Stimulated activated CD8-positive, alpha-beta memory T cell treated with anti-CD3 and anti-CD28 coated beads, Interleukin-7, amount 100 ng/mL, for 1 hour (primary cell): ENCODE measurements at places on chromosomes 4 and X.
A peak's percentile ranks its signal among the peaks of the same experiment; 100 is the strongest.

DNA sequence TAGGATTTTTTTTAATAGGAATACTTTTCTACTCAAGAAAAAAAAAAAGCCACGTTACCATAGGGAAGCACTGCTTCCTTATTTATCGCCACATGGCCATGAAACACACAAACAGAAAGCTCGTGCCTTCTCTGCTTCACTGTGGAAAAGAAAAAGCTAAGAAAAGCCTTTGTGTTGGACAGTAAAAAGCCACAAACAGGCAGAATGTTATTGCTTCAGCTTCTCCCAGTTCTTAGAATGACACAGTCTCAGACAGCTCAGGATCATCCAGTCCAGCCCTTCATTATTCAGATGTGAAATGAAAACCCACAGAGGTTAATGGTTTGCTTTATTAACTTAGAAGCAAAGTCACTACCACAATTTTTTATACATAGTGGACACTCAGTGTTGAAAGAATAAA lies 181.6 kb upstream of the NOCT start:
- DNase-seq: no peak

- DNase-seq: no peak
Measured at GRCh38 chrX:15834053-15834452, 20.6 kb downstream of the AP1S2 start.

DNA sequence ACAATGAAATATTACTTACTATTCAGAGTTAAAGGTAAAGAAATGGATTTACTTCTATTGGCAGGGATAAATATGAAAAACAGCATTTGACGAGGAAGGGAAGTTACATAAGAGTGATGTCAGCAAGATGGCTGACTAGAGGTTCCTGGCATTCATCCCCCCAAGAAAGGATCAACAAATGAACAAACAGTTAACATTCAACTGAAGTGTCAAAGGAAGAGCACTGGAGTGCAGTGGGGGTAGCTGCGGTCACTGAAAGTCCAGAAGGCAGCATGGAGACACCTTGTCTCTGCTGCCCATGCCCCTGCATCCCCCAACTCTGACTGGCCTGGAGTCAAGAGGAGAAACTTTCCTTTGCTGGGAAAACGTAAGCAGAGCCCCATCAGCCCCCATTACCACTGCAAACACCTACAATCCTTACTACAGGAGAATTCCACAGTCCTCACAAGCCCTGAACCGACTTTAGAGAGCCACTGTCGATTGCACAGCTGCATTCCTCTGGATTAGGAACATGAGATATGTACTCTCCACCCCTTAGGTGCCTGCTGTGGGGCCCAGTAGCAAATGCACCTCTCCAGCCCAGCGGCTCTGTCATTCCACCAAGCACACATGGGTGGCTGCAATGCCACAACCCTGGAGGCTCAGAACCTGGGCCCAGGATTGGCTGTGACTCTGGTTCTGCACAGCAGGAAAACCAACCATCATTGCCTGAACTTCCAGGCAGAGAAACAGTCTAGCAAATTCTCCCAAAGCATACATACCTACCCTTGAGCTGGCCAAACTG lies 79.5 kb downstream of the CBR4 start:
- DNase-seq: no peak

- no peak for DNase-seq
Measured at GRCh38 chrX:42837101-42837726, 59.3 kb upstream of the PPP1R2C start.

DNA sequence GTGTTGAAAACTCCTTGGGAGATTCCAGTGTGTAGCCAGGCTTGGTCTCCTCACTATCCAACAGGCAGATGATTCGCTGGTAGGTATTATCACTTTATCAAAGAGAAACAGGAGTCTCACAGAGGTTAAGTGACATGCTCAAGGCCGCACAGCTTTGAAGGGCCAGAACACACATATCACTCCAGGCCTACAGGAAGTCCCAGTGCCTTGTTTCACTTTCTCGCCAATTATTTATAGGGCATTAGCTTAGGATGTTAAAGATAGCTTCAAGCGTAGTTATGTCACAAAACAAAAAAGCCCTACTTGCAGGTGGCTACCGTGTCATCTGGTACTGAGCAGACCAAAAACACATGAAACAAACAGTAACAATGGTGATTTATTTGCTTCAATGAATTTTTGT lies 13.2 kb downstream of the ATP8A1 start:
- DNase-seq: no peak

DNA sequence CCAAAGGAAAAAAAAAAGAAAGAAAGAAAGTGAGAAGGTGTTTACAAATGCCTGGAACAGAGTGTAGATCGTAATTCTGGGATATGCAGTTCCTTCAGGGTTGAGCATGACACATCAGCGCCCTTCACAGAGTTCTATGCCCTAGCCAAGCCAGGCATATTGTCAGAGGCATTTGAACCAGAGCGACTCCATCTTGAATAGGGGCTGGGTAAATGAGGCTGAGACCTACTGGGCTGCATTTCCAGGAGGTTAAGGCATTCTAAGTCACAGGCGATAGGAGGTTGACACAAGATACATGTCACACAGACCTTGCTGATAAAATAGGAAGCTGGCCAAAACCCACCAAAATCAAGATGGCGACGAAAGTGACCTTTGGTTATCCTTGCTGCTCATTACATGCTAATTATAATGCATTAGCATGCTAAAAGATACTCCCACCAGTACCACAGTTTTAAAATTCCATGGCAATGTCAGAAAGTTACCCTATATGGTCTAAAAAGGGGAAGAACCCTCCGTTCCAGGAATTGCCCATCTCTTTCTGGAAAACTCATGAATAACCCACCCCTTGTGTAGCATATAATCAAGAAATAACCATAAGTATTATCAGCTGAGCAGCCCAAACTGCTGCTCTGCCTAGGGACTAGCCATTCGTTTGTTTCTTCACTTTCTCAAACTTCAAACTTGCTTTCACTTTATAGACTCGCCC lies 23.5 kb upstream of the LRBA start:
- DNase-seq: no peak

DNA sequence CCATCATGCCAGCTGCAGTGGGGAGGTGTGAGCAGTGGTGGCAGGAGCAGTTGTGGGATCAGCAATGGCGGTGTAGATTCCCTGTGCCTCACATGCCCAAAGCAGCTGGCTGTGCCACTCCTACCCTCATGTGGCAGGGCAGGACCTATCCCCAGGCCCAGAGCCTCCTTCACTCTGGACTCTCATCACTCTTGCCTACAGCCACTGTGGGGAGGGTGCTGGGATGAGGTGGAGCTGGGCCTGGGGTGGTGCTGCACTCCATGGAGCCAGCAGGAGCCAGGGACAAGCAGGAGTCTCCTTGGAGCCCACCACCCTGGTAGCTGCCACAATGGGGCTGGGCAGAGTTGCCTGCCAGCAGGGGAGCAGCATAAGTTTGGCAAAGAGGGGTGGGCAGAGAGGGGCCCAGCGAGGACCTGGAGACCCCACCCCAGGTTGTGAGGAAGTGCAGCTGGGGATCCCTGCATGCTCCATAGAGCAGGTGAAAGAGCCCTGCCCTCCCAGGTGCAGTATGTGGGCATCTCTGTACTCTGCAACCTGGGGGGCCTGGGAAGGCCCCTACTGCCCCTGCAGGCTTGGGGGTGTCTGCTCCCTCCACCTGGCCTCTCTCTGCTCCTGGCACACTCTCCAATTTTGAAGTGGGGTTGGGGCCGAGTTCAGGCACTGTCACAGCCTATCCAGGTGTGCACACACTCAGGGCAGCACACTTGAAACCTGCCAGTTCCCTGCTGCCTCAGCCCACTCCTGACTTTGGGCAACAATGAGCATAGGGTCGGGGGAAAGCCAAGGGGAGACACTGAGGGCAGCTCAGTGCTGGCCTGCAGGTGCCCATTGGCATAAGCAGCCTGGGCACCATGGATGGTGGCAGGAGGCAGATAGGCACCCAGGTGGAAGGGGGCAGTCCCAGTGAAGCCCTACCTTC lies 74.0 kb upstream of the INTU start:
- DNase-seq: no peak

DNA sequence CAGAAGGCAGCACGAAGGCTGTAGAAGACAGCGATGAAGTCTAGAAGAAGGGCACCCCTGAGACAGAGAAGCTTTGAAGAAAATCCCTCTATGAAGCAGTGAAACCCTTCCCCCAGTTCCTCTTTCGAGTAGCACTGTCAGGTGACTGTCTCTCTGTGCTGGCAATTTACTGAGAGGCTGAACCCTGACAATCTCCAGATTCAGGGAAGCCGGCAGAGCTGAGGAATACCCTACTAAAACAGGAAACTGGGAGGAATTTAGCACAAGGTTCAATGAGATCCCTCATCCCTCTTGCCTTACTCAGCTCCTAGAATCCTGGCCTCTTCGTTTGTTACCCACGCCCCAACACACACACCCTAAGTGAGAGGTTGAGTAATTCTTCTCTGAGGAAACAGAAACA lies 239.7 kb upstream of the NOCT start:
- no peak for DNase-seq

DNA sequence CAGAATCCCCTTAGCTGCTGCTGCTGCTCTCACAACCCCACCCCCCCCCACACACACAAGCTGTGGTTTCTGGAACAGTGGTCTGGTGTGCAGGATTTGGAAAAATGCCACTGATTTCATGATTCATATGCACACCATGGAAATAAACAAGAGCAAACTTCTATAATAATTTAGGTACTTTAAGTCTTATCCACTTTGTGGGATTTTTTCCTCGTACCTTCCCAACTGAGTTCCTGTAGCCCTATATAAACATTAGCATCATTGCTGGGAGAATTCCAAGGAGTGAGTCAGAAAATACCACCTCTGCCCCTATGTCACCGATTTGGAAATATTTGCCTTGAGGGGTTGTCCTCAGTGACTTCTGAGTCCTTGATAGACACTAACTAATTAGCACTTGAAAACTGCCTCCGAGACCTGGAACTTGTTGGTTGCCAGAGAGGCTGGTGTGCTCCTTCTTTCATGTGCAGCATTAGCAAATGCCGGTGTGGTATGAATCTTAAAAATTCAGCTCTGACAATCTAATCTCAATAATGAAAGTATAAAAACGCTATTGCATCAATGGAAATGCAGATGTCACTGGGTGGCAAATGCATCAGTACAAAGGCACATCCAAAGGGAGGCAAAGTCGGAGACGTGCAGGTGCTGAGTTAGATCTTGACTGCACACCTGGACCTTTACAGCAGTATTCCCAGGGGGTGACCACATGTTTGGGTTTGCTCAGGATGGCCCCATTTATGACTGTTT lies 61.8 kb downstream of the CPE start:
- DNase-seq: no peak

GRCh38 chr4:40232610-40233009 lies 35.8 kb downstream of the RHOH start:
- no peak for DNase-seq

DNA sequence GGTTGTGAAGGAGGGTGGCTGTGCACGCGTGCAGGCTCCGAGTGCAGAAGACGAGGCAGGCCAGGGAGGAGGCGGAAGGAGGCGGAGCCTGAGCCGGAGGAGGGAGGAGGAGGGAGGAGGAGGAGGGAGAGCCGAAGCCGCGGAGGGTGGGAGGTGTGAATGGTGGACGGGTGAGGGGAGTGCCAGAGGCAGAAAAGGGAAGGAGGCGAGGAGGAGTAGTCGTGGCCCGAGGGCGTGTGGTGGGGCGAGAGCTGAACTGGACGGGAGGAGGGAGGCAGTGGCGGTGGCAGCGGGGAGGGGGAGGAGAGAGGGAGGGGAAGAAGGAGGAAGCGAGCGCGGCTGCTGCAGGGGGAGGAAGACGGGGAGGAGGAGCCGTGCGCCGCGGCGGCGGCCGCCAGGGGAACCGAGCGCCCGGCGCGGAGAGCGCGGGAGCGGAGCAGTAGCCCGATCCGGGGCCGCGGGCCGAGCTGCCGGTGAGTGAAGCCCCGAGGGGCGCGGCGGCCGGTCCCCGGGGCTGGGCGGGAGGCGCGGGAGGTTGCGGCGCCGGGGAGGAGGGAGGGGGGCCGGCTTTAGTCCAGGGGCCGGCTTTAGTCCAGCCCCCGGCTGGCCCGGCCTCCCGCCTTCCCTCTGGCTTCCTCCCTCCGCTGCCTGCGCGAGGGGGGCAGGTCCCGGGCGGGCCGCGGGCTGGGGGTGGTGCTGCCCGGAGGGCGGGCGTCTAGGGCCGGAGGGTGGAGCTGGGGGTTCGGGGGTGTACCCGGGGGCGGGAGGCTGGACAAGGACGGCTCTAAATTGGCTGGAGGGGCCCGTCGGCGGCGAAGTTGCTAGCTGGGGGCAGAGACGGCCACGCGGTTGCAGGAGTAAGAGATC lies at the start of gene TMEM164:
Gene TMEM164 (plus strand): TSS at position 815 of the 867 bp plus-strand sequence. CDS start 661 bp downstream, outside the sequence.
- peak; percentile 56 for DNase-seq

DNA sequence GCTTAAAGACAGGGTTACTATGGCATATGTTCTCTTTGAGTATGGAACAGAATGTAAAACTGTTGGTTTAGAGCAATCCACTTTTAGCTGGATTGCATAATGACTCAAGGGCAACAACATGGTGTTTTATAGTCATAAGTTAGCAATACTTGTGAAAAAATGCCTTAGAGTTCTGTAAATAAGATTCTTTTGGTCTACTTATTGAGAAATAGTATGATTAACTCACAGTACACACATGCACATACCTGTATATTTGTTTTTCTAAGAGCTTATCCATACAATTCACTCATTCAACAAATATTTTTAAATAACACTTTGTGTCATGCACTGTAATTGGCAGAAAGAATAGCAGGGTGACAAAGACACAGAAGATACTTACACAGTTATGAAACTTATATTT lies 1415.5 kb downstream of the PCDH7 start:
- DNase-seq: no peak

GRCh38 chrX:15448010-15448639 lies 45.0 kb downstream of the PIR start:
- DNase-seq: no peak

DNA sequence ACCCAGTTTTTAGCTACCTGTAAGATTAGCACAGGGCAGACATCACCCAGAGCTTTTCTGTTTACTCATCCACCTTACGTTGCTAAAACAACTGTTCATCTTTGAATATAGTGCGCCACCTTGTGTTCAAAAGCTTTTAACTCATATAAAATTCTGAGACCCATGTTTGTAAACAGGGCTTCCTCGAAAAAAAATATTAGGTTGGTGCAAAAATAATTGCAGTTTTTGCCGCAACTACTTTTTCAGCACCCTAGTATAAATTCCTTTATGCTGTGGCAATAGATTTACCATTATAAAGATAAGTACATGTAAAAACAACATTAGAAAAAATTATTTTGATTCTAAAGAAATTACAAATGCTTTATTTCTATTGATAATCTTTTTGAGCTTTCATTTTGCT lies 147.9 kb downstream of the LRBA start:
- DNase-seq: no peak

DNA sequence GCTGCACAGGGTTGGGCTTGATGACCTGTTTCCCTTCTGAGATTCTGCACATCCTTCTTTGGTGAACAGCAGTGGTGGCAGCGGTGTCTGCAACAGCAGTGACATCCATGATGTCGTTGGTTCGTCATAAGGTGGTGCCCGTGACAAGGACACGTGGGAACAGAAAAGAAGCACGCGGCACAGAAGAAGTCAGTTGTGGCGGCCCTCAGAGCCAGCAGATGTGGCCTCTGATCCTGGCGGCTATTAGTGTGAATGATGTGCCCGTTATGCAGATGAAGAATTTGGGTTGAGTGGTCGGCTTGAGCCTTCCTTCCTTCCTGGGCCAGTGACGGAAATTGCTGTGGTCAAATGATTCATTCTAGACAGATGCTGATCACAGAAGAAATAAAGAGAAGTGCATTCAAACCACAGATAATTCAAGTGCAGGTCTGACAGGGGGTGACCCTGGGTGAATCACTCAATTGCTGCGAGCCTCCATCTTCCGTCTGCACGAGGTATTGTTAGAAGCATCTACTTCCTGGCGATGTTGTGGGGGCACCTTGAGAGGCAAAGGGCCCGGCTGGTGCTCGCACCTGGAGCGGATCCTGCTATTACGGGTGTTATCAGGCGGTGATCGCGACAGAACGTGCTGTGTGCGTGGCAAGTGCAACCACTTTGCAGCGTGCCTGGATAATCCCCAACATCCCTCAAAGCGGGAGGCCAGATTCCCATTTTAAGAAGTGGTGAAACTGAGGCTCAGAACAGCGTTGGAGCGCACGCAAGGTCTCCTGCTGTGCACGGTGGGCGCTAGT lies 215.2 kb upstream of the PSAPL1 start:
- DNase-seq: peak; percentile 42
